ENCODE measurements at places on chromosomes 1 and 21.

GRCh38 chr1:47709019-47709871 lies 271.4 kb downstream of the FOXD2 start:
- DNase-seq, result peak; percentile 72
- peaks cover 59% of the 10 kb centered on the region for H3K27me3 ChIP-seq
- no peak overlapping the region for H3K27ac ChIP-seq
- H3K4me1 ChIP-seq, result no peaks in the 10 kb centered on the region

- H3K4me3 ChIP-seq, result no peak overlapping the region
- DNase-seq, result peak; percentile 44
- peaks cover 13% of the 10 kb centered on the region for H3K4me1 ChIP-seq
- H3K27ac ChIP-seq, result no peak overlapping the region
- H3K36me3 ChIP-seq, result no peaks in the 10 kb centered on the region
These were observed 6.9 kb upstream of the ADAR start for GRCh38 chr1:154614901-154615300.

DNA sequence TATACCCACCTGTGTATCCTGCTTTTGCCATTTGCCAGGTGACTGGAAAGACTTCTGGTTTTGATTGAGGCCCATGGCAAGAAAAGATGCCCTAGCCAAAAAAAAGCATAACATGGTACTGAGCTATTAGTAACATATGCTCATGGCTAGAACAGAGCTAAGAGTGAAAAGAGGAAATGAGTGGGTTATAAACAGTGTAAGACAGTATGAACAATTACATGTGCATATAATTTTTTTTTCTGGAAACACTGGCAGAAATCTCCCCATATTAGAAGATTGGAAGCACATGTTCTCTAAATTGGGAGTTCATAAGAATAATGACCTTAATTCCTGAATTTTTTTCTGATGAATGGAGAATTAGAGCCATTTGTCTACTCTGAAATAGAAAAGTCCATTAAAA lies 41.2 kb upstream of the PDC start:
- no peaks in the 10 kb centered on the region for H3K4me1 ChIP-seq
- H3K27me3 ChIP-seq, result no peaks in the 10 kb centered on the region
- H3K36me3 ChIP-seq, result peaks cover 4% of the 10 kb centered on the region
- no peak for DNase-seq

- peaks cover 14% of the 10 kb centered on the region for H3K4me1 ChIP-seq
- peaks cover 28% of the 10 kb centered on the region for H3K36me3 ChIP-seq
- no peak overlapping the region for H3K4me3 ChIP-seq
These were observed 4.1 kb downstream of the ZC3H12A start for GRCh38 chr1:37478451-37478881.

- H3K4me3 ChIP-seq, result no peak overlapping the region
- H3K36me3 ChIP-seq, result no peaks in the 10 kb centered on the region
- no peaks in the 10 kb centered on the region for H3K4me1 ChIP-seq
- no peaks in the 10 kb centered on the region for H3K27me3 ChIP-seq
- H3K27ac ChIP-seq, result no peak overlapping the region
These were observed 285.0 kb upstream of the NR5A2 start for GRCh38 chr1:199742547-199742946.

GRCh38 chr1:14741082-14741481 lies 142.6 kb downstream of the KAZN start:
- H3K27me3 ChIP-seq, result no peaks in the 10 kb centered on the region
- no peak overlapping the region for H3K27ac ChIP-seq
- no peaks in the 10 kb centered on the region for H3K36me3 ChIP-seq
- DNase-seq, result no peak
- H3K4me1 ChIP-seq, result peaks cover 28% of the 10 kb centered on the region
- no peak overlapping the region for H3K4me3 ChIP-seq

DNA sequence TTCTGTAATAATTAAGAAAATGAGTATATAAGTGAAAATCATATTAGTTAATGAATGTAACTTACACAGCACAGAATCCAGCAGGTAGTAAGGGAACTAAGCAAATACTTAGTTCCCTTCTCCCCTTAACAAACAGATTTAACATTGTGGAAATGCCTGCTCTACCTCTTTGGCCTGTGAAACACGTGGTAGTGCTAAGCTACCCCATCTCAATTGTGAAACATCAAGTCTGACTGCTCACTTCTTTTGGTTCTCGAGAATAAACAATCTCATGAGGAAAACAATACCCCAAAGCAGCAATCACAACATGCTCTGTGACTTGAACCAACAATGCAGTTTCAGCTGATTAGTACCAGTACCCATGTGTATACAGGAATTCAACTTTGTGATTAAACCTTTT lies 4.7 kb downstream of the MYSM1 start:
- no peak for DNase-seq
- H3K27ac ChIP-seq, result no peak overlapping the region
- peaks cover 49% of the 10 kb centered on the region for H3K36me3 ChIP-seq

DNA sequence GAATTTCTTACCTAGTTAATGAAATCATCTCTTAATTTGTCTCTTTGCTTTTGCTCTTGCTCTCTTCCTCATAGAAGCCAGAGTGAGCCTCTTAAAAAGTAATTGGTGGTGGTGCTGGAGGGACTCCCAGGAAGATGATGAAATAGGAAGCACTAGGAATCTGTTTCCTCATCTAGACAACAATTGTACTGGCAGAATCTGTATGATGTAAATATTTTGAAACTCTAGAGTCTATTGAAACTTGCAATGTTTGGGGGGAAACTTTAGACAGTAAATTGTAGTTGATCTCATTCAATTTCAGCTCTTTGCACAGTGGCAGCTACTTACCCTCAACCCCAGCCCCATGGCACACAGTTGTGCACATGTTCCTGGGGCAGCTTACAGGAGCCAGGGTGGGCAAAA lies 10.6 kb downstream of the RGSL1 start:
- no peaks in the 10 kb centered on the region for H3K4me1 ChIP-seq
- no peak overlapping the region for H3K27ac ChIP-seq
- no peaks in the 10 kb centered on the region for H3K27me3 ChIP-seq
- DNase-seq, result no peak
- peaks cover 6% of the 10 kb centered on the region for H3K36me3 ChIP-seq

GRCh38 chr1:169594391-169594790 lies 8.1 kb upstream of the F5 start:
- H3K27me3 ChIP-seq, result no peaks in the 10 kb centered on the region
- no peak overlapping the region for H3K27ac ChIP-seq
- H3K4me1 ChIP-seq, result no peaks in the 10 kb centered on the region

DNA sequence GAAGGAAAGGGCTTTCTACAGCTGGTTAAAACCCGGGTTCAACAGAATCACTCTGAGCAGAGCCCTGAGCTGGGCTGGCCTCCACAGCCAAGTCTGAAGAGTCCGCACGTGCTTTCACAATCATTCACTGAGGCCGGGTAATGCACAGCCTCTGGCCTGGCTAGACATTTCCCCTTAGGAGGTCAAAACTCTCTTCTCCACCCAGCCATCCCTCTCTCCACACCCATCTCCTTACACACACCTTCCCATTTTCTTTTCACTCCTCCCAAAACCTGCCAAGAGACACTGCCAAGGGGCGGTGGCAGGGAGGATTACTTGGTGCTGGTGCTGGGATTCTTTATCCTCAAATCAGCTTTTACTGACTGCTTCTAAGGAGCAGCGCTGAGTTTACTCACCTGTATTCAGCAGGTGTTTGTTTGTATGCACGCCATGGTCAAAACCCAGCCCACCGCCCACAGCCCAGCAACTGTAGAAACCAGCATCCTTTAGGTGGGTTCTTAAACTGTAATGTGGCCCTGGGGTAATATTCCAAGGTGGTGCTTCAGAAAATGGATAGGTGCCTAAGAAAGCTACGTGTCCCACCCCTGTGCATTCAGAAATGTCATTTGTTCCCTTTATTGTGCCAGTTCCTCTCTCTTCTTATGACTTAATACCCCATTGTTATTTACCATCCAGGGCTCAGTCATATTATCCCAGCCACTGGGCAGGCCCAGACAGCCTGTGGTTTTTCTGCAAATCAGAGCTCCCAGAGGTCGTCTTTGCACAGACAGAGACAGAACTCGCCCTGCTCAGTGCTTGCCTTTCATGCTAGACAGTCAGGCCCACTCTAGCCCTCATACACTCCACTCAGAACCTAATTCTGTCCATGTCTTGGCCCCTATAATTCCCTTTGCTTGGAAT lies 80.2 kb downstream of the ADSS2 start:
- no peaks in the 10 kb centered on the region for H3K27me3 ChIP-seq
- H3K4me1 ChIP-seq, result 0 out of 2 replicates have a peak, but pooled peaks cover 4% of the 10 kb centered on the region
- no peak for DNase-seq
- H3K4me3 ChIP-seq, result no peak overlapping the region

GRCh38 chr1:66685670-66686069 lies 66.6 kb upstream of the DYNLT5 start:
- H3K27ac ChIP-seq, result no peak overlapping the region
- DNase-seq, result no peak
- no peaks in the 10 kb centered on the region for H3K36me3 ChIP-seq

GRCh38 chr1:201842472-201843027 lies 13.6 kb downstream of the IPO9 start:
- H3K27ac ChIP-seq, result no peak overlapping the region
- no peak overlapping the region for H3K4me3 ChIP-seq
- no peak for DNase-seq

GRCh38 chr1:101101360-101101759 lies 75.8 kb upstream of the DPH5 start:
- H3K27ac ChIP-seq, result no peak overlapping the region
- no peaks in the 10 kb centered on the region for H3K4me1 ChIP-seq
- no peaks in the 10 kb centered on the region for H3K27me3 ChIP-seq

DNA sequence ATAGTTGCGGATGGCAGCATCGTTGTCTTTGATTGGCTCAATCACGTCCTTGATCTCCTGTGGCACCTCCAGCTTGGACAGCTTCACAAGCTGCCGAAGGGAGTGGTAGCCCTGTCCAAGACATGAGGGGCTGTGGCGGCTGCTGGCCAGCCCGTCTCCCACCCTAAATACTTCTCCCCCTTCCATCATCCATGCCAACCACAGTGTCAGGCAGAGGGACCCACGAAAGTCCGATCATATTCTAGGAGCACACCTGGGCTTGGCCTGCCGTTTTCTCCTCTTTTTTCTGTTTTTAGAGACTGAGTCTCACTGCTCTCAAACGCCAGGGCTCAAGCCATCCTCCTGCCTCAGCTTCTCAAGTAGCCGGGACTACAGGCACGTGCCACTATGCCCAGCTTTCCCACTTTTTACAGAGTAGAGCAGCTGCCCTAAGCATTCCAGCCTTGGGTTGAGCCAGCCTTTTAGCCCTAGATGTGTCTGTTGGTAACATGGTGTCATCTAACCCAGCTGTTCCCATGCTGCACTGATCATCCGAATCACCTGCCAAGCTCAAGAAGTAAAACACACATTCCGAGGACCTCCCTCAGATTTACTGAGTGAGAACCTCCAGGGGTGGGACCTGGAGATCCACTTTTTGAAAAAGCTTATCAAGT lies 10.4 kb downstream of the MTHFR start:
- no peaks in the 10 kb centered on the region for H3K27me3 ChIP-seq
- H3K4me3 ChIP-seq, result no peak overlapping the region
- no peaks in the 10 kb centered on the region for H3K4me1 ChIP-seq

Data from H9 (cell line).